ENCODE measurements at places on chromosomes 7 and 10. TPM values are rescaled to one million over a fixed set of nuclear protein-coding genes. Genes with fewer than 3 reads are reported as not detected.
A peak's percentile ranks its signal among the peaks of the same experiment; 100 is the strongest.

SYNPO2L gene
- polyA plus RNA-seq = 0.40 TPM

- no peak overlapping the region for H3K27ac ChIP-seq
- H3K4me1 ChIP-seq = no peaks in the 10 kb centered on the region
- H3K4me3 ChIP-seq = no peak overlapping the region
- H3K27me3 ChIP-seq = no peaks in the 10 kb centered on the region
Observed at GRCh38 chr7:92992932-92993331, 124.8 kb downstream of the SAMD9 start.

DNA sequence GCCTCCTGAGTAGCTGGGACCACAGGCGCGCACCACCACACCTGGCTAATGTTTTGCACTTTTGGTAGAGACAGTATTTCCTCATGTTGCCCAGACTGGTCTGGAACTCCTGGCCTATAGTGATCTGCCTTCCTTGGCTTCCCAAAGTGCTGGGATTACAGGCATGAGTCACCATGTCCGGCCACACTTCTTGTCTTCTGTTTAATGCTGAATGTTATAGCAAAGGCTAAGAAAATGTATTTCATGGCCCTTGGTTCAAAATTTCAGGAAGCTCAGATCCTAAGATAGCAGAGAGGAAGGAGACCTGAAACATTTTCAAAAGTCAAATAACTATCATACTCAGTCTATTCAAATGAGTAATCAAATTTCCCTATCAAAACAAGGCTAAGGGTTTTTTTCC is 229.6 kb downstream of the BAMBI start:
- no peak overlapping the region for H3K4me3 ChIP-seq
- H3K4me1 ChIP-seq = peaks cover 7% of the 10 kb centered on the region
- peak overlapping the region; percentile 4 for H3K27ac ChIP-seq
- H3K27me3 ChIP-seq = no peaks in the 10 kb centered on the region
- H3K36me3 ChIP-seq = no peaks in the 10 kb centered on the region

- no peaks in the 10 kb centered on the region for H3K27me3 ChIP-seq
- peaks cover 15% of the 10 kb centered on the region for H3K4me1 ChIP-seq
- H3K36me3 ChIP-seq = no peaks in the 10 kb centered on the region
- no peak overlapping the region for H3K4me3 ChIP-seq
- no peak overlapping the region for H3K27ac ChIP-seq
Observed at GRCh38 chr10:103910442-103911012, 7.5 kb downstream of the STN1 start.

DNA sequence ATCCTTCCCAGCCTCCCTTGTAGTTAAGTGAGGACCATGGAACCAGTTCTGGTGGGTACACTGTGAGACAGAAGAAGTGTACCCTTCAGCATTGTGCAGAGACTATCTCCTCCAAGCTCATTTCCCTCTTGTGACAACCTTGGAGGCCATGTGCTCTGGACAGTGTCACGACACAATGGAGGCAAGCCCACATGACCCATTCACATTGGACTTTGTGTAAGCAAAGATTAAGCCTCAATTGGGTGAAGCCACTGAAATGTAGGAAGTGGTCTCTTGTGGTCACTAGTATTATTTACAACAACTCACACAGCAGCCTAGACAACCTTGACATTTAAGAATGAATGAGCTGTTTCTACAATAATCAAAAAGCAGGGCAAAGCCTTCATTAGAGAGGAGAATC is 124.2 kb downstream of the INHBA start:
- H3K4me3 ChIP-seq = no peak overlapping the region
- no peaks in the 10 kb centered on the region for H3K4me1 ChIP-seq
- no peaks in the 10 kb centered on the region for H3K27me3 ChIP-seq
- no peak for DNase-seq
- H3K27ac ChIP-seq = no peak overlapping the region

DNA sequence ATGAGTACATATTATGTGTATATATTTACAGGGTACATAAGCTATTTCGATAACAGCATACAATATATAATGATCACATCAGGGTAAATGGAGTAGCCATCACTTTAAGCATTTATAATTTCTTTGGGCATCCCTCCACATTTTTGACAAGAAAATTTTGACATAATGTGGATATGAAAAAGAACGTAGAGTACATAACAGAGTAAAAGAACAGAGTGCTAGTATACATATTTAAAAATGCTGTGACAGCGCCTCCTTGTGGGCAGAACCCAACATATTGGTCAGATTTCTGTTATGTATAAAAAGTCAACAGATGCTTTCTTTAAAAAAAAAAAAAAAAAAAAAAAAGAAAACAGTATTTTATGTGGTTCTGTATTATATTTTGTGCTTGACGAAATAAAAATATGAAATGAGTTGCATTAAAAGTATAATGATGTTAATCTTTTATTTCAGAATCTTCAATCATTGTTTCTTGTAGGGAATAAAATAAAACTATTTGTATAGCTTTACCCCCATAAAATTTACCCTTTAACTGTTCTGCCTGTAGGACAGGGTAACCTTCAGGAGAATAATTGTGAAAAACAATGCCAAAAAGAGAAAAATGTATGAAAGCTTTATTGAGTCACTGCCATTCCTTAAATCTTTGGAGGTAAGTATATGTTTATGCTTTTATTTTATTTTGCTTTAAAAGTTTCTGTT is 18.3 kb upstream of the HBP1 start:
- DNase-seq = peak; percentile 86
- no peaks in the 10 kb centered on the region for H3K36me3 ChIP-seq
- no peaks in the 10 kb centered on the region for H3K4me1 ChIP-seq
- H3K27ac ChIP-seq = no peak overlapping the region
- H3K27me3 ChIP-seq = no peaks in the 10 kb centered on the region

- H3K4me3 ChIP-seq = no peak overlapping the region
- peak; percentile 79 for DNase-seq
- H3K27me3 ChIP-seq = no peaks in the 10 kb centered on the region
Observed at GRCh38 chr7:116426428-116427156, 72.9 kb upstream of the CAV2 start.

GRCh38 chr10:36711361-36711760 is 414.0 kb upstream of the ANKRD30A start:
- H3K4me1 ChIP-seq = no peaks in the 10 kb centered on the region
- no peak overlapping the region for H3K4me3 ChIP-seq
- no peak for DNase-seq
- H3K36me3 ChIP-seq = no peaks in the 10 kb centered on the region
- no peak overlapping the region for H3K27ac ChIP-seq
- H3K27me3 ChIP-seq = no peaks in the 10 kb centered on the region

GRCh38 chr7:42272793-42273665 is 36.0 kb upstream of the GLI3 start:
- H3K4me3 ChIP-seq = no peak overlapping the region
- H3K36me3 ChIP-seq = no peaks in the 10 kb centered on the region
- peak; percentile 28 for DNase-seq
- H3K4me1 ChIP-seq = no peaks in the 10 kb centered on the region
- H3K27ac ChIP-seq = no peak overlapping the region

Data from hepatocyte (in vitro differentiated cells).